Sigmoid colon (tissue), 7 donors: ENCODE measurements at places on chromosomes 16 and 17. TPM values are rescaled to one million over a fixed set of nuclear protein-coding genes. Genes with fewer than 3 reads are reported as not detected.

The RASD1 gene
- total RNA-seq = 12.8 TPM

The TBC1D3E gene
- total RNA-seq = not detected

The CHP2 gene
- total RNA-seq = not detected

The CA4 gene
- 2.1 TPM for total RNA-seq

DNA sequence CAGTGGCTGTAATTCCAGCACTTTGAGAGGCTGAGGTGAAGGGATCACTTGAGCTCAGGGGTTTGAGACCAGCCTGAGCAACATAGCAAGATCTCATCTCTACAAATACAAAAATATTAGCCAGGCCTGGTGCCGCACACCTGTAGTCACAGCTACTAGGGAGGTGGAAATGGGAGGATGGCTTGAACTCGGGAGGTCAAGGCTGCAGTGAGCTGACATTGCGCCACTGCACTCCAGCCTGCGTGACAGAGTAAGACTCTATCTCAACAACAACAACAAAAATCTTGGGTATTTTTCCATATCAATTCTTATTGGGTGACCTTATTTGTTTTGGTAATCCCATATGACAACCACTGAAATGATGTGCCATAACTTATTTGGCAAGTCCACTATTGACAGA, 52.6 kb downstream of the SCNN1G start:
- H3K36me3 ChIP-seq = no peaks in the 10 kb centered on the region
- DNase-seq = no peak
- H3K4me1 ChIP-seq = no peaks in the 10 kb centered on the region
- no peak overlapping the region for H3K27ac ChIP-seq
- H3K4me3 ChIP-seq = no peak overlapping the region

GRCh38 chr17:28947639-28948038, 3.7 kb downstream of the PHF12 start:
- no peak for DNase-seq
- H3K27me3 ChIP-seq = no peaks in the 10 kb centered on the region
- peak overlapping the region; percentile 98 for H3K27ac ChIP-seq
- no peaks in the 10 kb centered on the region for H3K4me1 ChIP-seq
- H3K4me3 ChIP-seq = no peak overlapping the region
- H3K36me3 ChIP-seq = no peaks in the 10 kb centered on the region

DNA sequence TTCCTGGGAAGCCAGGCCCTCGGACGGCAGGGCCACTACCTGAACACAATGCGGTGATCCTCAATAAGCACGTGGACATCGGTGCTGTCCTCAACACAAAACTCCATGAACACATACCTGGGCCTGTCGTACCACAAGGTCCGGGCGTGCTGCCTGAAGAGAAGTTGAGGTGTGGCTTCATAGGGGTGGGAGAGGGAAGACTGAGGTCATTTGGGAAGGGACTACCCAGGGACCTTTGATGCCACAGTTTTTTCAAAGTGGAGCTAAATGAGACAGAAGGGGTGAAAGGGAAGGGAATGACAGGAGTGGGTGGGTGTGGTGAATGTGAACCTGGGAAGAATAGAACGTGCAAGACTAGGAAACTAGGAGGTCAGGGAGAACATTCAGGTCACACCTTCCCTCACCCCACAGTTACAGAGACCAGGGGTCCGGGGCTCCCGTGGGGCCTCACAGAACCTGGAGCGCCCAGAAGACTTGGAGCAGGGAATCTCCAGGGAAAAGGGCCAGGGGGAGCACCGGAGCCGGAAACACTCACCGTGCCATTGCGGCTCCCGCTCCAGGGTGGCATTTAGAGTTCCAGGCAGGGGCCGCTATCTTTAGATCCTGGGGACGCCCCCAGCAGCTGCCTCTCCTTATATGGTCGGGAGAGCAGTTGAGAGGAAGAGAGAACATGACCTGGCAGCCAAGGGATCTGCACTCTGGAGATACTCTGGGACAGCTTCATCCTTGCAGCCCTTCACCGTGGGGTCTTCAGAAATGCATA, at the start of gene PTGES3L:
PTGES3L (minus strand) TSS at position 570 of the 763 bp plus-strand sequence; CDS start at position 543, 27 bp downstream.
- peak within 1 kb of the TSS; percentile 87 for H3K27ac ChIP-seq
- no peaks in the 10 kb centered on the region for H3K36me3 ChIP-seq
- peaks cover 15% of the 10 kb centered on the region for H3K4me1 ChIP-seq
- no peaks in the 10 kb centered on the region for H3K27me3 ChIP-seq

DNA sequence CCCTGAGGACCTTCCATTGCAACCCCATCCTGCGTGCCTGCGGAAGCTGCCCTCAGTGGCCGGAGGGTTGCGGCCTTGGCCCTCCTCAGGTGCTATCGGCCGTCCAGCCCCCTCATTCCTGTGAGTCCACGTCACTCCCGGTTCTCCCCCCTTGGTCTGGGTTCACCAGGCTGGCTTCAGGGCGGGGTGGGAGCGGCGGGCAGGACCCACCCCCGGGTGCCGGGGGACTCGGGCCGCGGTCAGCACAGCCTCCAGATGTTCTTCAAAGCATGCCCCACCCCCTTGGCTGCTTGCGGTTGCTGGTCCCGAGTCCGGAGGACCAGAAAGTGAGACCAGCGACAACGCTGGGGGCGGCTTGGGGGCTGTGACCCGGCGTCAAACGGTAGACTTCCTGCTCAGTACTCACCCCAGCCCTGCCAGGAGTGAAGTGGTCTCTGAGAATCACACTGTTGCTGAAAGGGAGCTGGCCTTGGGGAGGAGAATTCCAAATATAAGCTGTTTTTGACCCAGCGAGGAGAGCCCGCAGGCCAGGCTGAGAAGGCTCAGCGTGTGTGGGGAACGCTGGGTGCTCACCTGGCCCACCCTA, 4.5 kb downstream of the ZNF469 start:
- H3K27ac ChIP-seq = peak overlapping the region; percentile 51
- no peaks in the 10 kb centered on the region for H3K36me3 ChIP-seq
- H3K27me3 ChIP-seq = peaks cover 27% of the 10 kb centered on the region
- H3K4me3 ChIP-seq = no peak overlapping the region
- peaks cover 26% of the 10 kb centered on the region for H3K4me1 ChIP-seq

GRCh38 chr16:89697161-89697615, 4.3 kb downstream of the SPATA2L start:
- no peak overlapping the region for H3K4me3 ChIP-seq
- H3K27me3 ChIP-seq = no peaks in the 10 kb centered on the region
- no peak overlapping the region for H3K27ac ChIP-seq
- H3K4me1 ChIP-seq = peaks cover 24% of the 10 kb centered on the region

GRCh38 chr16:49712542-49712941, 143.4 kb downstream of the ZNF423 start:
- H3K4me1 ChIP-seq = no peaks in the 10 kb centered on the region
- no peak for DNase-seq
- H3K36me3 ChIP-seq = no peaks in the 10 kb centered on the region
- no peak overlapping the region for H3K4me3 ChIP-seq
- no peak overlapping the region for H3K27ac ChIP-seq
